ENCODE measurements at places on chromosomes 6 and 20. TPM values are rescaled to one million over a fixed set of nuclear protein-coding genes. Genes with fewer than 3 reads are reported as not detected.

DNA sequence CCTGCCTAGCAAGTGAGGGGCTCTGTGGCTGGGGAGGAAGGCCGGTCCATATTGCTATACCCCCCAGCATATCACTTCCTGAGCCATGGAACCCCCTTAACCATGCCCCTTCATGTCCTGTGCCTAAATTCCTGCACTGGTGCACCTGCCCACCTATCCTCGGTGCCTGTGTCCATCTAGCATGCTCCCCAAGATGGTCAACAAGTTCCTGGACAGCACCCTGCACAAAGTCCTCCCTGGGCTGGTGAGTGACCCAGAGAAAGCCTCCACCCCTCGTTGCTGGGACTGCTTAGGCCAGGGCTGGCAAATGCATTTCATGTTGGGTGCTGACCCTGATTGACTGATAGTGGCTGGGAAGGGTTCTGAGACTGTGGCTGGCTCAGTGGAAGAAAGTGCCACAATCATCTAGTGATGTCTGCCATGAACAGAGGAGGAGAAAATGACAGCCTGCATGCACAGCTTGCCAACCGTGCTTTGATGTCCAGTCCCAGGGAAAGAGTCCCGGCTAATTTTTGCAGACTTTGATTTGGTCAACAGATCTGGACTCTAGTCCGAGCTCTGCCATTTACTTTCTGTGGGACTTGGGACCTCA, 3.5 kb downstream of the BPIFB6 start:
- no peak for DNase-seq

DNA sequence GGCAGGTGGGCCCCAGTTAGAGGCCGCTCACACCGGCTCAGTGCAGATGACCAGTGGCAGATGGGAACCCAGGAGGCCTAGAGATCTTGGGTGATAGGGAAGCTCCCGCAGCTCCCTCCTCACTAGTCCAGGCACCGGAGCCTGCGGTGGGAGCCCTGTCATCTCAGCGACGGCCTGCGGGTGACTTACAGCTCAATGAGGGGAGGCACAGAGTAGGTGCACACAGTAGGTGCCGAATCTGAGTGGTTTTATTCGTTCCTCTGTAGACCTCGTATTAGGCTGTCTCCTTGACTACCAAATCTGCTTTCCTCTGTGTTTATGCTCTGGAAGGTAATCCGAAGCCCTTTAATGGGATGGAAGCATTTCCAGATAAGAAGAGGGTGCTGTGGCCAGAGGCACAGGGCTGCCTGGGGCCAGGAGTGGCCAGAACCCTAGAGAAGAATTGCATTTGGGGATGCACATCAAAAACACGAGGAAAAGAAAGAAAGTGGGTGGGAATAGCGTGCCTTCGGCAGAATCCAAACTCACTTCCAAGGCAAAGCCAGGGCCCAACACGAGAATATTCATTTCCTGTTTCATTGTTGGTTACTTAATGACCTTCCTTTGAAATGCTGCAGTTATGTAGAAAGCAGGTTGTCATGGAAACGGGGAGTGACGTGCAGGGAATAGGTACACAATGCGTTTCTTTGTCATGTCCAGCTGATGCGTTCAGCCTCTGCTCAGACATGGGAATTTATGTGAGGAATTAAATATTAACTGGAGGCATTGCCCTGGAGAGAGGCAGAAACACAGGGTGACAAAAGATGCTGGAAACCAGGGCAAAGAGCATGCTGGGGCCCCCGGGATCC, 24.7 kb downstream of the MYT1 start:
- no peak for DNase-seq

DNA sequence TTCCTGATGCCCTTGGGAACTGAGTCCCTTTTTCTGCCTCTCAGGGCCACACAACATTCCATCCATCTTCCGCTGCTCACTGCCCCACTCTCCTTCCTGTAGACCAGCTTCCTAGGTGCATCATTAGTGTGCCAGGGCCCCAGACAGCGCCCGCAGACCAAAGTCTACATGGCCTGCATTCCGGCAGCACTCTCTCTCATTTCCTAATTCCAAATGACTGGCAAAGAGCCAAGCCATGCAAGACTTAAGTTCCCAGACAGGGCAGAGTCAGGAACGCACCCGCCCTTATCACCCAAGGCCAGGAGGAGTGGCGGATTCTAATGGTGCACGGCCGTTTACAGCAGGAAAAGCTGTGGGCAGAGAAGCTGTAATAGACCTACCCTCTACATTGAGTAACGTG, 159.8 kb upstream of the ARID1B start:
- DNase-seq, result peak; percentile 43

C20orf202 gene
- not detected for polyA plus RNA-seq

R3HDML gene
- not detected for polyA plus RNA-seq

DNA sequence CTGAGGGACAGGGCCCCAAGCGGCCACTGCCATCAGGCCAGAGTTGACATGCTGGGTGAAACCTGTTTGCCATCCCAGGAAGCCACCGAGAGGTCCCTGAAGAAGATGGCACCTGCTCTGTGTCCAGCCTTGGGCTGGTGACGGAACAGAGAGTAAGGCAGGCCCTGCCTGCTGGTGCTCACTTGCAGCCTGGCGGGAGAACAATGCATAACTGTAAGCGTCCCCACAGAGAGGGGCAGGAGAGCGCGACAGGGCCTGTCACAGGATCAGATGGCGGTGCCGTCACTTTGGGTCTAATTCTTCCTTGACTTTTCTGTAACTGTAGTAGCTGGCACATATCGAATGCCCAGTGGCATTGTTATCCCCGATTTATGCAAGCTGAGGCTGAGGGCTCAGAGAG, 29.0 kb upstream of the VSTM2L start:
- DNase-seq, result no peak

ARFGEF3 gene
- 3.2 TPM for polyA plus RNA-seq

- no peak for DNase-seq
These were observed 95.4 kb upstream of the TENT5A start for GRCh38 chr6:81847866-81848265.

- DNase-seq, result no peak
These were observed 168.0 kb downstream of the LY86 start for GRCh38 chr6:6756526-6756925.

DNA sequence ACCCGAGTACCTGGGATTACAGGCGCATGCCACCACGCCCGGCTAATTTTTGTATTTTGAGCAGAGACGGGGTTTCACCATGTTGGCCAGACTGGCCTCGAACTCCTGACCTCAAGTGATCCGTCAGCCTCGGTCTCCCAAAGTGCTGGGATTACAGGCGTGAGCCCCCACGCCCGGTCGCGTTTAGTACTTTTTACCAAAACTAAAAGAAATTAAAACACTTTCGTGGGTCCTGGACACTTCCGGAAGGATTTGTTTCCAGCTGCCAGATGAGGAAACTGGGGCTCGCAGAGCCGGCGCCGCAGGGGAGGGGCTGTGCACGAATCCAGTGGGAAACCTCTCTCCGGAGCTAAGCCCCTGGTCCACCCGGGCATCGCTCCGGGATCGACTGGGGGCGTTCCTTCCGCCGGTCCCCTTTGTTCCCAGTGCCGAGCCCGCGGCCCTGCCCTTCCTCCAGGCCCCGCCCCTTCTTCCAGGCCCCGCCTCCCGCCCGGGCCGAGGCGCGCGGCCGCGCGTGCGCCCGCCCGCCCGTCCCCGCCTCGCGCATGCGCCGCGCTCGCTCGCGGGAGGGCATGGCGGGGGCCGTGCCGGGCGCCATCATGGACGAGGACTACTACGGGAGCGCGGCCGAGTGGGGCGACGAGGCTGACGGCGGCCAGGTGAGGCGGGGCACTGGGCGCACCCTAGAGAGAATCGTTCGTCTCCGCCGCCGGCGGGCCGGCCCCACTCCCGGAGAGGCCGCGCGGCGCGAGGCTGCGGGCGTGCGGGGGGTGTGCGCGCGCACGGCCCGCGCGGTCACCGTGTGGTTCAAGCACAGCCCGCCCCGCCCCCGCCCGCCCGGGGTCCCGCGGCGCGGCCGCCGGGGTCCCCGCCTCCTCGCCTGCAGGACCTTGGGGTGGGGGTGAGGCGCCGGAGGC, at the start of gene NELFCD:
TSS of gene NELFCD (plus strand) at position 546 of the 917 bp plus-strand sequence. CDS start at position 600, 54 bp downstream.
- DNase-seq, result peak; percentile 96

All from stomach (tissue), 19 donors.